RCC 7860 (cell line): ENCODE measurements at places on chromosomes 2 and 18.

DNA sequence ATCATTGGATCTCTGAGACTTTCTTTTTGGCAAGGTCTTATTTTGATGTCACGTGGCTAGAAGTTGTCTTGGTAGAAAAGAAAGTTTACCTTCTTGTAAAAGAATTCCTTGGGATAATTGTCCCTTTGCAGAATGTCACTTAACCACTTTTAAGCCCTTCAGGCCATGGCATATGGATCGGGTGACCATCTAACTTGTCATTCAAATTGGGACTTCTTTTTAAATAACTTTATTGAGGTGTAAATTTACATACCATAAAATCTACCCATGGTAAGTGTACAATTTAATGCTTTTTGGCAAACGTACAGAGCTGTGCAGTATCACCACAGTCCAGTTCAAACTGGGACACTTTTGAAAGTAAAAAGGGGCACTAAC, 24.6 kb downstream of the ARMC9 start:
- no peak for DNase-seq

- DNase-seq: no peak
Measured at GRCh38 chr2:101655702-101656422, 41.6 kb upstream of the MAP4K4 start.

GRCh38 chr18:35172451-35173035, 68.3 kb upstream of the ZNF397 start:
- DNase-seq: no peak

GRCh38 chr2:128446049-128446873, 127.6 kb upstream of the HS6ST1 start:
- no peak for DNase-seq

DNA sequence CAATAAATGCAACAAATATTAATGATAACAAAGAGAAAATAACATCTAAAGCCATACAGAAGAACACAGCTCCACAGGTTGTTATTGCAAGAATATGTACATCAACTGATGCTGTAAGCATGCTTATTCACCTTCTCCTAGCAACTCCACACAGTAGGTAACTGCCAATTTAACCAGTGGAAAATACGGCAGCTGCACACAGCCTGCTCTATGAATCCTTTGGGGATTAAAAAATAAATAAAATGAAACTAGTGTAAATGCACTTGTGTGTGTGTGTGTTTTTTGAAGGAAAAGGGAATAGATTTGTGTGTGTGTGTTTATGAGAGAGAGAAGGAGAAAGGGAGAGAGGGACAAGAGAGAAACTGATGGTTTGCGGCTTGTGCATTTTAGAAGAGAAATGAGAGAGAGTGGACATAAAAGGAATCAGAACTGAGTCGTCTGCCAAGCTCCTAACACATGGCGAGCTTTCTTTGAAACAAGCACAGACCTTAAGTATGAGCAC, 96.2 kb upstream of the PDE1A start:
- DNase-seq: no peak

- DNase-seq: no peak
Measured at GRCh38 chr18:47615043-47615442, 315.4 kb downstream of the SMAD2 start.

DNA sequence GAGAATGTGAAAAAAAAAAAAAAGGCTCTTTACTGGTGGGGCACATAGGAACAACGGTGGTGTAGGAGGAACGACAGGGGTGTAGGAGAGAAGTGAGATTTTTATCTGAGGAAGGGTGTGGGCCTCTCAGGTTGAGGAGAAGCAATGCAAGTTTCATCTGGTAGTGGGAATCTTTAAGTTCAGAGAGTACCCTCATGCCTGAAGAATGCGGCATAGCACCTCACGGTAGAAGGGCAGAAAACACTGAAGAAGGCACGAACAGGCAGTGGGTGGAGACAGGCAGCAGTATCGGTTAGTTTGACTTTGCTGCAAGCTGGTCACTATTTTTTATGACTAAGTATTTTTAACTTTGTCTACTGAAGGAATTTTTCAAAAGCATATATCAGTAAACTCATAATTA, 52.2 kb upstream of the TSPYL6 start:
- no peak for DNase-seq

DNA sequence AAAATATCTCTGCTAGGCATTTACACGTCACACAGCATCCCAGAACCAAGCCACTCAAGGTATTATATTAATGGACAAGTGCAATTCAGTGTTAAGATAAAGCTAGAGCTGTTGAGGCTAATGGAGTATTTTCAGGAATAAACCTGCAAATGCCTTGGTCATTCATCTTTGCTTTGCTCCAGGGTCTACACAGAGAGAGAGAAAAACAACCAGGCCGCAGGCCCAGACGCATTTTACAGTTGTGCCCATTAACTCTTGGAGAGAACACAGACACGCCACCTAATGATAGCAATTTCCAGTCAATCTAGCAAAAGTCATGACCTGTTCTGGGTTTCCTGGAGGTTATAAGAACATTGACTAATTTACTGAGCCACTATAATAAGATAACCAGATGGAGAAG, 829.3 kb downstream of the LRRTM4 start:
- no peak for DNase-seq

GRCh38 chr2:179265082-179265510, 464 bp upstream of the SESTD1 start:
- DNase-seq: no peak

- DNase-seq: no peak
Measured at GRCh38 chr2:74042606-74043005, 57.9 kb downstream of the TET3 start.

- peak; percentile 11 for DNase-seq
Measured at GRCh38 chr18:41128545-41128944, 826.5 kb upstream of the PIK3C3 start.

GRCh38 chr2:143802871-143803650, 673.8 kb downstream of the ARHGAP15 start:
- no peak for DNase-seq

DNA sequence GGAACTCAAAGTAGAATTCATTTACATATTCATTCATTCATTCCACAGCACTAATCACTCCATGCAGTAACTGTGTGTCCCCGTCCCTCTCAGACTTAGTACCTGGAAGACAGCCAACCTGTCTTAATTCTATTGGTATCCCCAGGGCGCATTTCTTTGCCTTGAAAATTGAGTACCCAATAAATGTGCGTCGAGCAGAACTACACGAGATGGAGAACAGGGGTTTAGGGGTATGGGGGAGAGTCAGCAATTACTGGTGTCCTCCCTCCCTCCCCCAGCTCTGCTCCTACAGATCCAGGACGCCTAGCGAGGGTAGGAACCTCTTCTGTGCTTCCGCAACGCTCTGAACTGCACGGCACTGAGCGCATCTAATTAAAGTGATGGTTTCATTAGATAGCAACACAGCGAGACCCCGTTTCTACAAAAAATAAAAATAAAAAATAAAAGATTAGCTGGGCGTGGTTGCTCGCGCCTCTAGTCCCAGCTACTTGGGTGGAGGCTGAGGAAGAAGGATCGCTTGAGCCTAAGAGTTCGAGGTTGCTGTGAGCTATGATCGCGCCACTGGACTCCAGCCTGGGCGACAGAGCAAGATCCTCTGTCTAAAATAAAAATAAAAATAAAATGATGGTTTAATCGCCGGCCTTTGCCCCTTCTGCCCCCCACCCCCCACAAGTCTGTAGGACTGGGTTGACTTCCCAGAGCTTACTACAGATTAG, 614 bp upstream of the FKBP1B start:
- no peak for DNase-seq

GRCh38 chr2:80128080-80128479, 176.5 kb downstream of the LRRTM1 start:
- DNase-seq: no peak

DNA sequence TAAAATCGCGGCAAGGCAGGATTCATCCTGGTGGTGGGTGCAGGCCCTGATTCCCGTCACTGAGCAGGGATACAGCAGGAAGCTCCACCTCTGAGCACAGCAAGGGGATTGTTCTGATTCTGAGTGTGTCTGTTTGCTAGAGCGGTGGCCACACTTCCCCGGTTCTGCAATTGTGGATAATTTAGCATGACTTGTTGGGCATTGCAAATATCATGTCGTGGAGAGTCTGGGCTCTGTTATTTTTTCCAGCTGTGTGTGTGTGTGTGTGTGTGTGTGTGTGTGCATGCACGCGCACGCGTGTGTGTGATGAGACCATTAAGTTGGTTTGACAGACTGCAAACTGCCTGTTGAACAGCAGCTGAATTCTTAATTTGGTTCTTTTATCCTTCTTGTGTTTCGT, 4.1 kb upstream of the TMEM18 start:
- DNase-seq: no peak

DNA sequence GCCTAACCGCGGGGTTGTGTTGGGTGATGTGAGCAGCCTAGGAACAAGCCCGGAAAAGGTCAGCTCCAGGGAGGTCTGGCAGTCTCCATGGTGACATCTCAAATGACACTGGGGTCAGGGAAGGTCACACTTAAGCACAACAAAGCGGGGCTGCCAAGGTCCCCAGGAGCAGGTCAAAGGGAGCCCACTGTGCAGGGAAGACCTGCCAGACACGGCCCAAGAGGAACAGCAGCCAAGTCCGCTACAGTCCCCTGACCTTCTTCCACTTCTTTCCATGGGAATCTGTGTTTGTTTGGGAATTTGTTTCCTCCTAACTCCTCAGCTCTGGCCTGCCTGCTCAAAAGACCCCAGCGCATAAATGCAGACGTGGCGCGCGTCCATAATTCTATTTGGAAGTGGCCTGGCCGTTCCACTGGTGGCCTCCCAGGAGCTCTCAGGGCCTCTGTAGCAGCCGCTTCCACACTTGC, 232.1 kb upstream of the COPS8 start:
- no peak for DNase-seq

DNA sequence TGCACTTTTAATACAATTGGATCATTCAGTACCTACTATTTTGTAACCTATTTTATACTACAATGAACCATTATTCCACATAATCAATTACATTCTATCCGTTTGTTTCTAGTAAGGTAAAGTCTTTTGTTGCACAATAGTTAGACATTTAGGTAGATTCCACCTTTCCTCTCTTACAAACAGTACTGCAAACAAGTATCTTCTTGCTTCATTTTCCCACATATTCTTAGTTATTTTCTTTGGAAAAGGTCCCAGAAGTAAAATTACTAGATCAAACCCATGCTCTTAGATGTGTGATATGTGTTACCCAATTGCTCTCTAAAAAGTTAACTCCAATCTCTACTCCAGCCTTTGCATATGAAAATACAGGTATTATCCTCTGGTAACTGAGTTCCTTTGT, 49.6 kb downstream of the SPIRE1 start:
- no peak for DNase-seq
